ENCODE measurements at places on chromosomes 11 and 22.
A peak's percentile ranks its signal among the peaks of the same experiment; 100 is the strongest.

DNA sequence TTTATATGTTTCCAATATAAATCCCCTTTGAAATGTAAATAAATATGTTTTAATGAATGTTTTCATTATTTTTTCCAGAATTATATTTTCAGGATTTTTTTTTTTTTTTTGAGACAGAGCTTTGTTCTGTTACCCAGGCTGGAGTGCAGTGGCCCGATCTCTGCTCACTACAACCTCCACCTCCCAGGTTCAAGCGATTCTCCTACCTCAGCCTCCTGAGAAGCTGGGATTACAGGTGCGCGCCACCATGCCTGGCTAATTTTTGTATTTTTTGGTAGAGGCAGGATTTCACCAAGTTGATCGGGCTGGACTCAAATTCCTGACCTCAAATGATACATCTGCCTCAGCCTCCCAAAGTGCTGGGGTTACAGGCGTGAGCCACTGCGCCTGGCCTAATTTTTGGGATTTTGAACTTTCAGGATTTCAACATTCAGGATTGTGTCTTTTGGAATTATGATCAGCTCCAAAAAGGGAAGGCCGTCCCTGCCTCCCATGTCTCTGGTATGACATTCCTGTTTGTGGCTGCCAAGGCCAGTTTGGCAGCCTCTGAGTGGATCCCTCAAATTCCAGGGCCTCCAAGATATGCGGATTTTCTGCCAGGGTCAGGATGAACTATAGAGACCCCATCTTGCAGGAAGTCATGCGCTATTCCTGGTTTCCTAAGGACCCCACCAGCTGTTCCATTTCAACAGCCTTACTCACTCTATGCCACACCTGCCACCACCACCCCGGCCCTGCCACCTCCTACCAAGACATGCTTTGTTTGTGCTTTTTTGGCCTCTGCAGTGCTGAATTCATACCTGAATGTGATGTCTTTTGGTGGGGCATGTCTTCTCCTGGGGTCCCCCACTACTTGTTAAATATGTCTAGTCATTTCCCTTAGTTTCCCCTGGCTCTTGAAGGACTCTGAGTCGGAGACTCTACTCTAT, 21.9 kb upstream of the TMPRSS4 start:
- DNase-seq = no peak

DNA sequence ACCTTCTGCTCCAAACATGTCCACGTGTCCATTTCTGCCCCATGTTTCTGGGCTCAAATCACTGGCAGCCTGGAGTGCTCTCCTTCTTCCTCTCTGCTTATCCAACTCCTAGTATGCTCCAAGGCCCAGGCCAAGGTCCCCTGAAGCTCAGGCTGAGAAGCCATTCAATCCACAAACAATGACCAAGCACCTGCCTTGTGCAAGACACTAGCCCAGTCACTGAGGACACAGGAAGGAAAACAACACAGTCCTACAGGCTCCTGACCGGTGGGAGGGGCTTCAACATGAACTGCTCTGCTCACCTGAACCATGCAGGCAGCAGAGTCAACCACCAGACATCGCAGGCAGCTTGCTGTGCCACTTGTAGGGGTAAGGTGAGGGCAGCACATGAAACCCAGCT, 93.6 kb downstream of the RPL27A start:
- DNase-seq = no peak

- DNase-seq = no peak
Measured at GRCh38 chr22:29784451-29785361, 17.5 kb downstream of the UQCR10 start.

- no peak for DNase-seq
Measured at GRCh38 chr11:8008212-8008611, 21.1 kb downstream of the EIF3F start.

DNA sequence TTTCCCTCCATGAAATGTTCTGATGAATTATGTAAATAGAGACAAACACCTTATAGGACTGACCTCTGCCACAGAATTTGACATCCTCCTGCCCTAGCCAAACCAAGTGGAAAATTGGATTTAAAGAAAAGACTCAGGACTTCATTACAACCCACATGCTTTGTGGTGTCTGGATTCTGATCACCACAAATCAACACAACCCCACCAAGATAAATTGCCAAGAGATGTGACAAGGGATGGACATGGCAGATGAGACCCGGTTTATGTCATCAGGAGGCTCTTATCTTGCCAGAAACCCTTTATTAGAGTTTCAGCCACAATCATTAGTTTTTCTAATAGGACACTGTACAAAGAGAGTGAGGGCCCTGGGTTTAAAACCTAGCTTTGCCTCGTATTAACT, 57.9 kb upstream of the SLC6A5 start:
- DNase-seq = no peak

DNA sequence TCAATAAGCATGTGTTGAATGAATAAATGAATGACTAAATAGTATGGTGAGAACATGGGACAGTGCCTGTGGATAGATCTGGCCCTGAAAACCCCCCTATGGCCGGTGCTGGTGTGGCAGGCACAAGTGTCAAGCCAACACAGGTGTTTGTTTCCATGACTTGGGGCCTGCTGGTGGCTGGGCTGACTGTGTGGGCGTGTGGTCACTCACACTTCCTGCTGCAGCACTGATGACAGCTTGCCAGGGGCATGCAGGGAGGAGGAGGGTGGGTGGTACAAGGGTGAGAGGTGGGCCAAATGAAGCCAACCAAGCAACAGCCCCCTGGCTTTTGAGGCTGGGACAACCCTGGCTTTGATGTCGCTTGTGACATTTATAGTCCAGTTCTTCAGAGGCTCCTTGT, 30.3 kb upstream of the ABCC8 start:
- DNase-seq = no peak

DNA sequence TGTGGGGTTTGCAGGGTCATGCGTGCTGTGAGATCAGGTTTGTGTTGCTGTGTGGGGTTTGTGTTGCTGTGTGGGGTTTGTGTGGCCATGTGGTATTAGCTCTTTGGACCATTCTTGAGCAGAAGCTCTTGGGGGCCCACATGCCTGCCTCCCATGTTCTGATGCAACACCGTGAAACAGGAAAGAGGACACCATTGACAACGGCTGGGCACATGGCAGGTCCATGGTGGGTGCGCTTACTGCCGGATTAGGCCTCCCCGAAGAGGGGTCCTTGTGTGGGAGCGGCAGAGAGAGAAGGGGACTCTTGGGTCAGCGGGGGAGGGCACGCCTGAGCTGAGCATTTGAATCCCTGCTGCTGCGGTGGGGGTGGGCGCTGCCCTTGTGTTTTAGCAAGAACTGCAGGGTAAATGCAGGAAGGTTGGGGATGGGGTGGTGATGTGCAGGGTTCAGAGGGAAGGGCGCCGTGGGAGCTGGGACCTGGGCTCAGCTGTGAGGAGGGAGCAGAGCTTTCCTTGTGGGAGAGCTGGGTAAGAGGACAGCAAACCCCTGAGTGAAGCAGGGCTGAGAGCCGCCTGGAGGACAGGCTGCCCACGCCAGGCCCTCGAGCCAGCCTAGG, 361.5 kb downstream of the TBC1D22A start:
- DNase-seq = no peak

DNA sequence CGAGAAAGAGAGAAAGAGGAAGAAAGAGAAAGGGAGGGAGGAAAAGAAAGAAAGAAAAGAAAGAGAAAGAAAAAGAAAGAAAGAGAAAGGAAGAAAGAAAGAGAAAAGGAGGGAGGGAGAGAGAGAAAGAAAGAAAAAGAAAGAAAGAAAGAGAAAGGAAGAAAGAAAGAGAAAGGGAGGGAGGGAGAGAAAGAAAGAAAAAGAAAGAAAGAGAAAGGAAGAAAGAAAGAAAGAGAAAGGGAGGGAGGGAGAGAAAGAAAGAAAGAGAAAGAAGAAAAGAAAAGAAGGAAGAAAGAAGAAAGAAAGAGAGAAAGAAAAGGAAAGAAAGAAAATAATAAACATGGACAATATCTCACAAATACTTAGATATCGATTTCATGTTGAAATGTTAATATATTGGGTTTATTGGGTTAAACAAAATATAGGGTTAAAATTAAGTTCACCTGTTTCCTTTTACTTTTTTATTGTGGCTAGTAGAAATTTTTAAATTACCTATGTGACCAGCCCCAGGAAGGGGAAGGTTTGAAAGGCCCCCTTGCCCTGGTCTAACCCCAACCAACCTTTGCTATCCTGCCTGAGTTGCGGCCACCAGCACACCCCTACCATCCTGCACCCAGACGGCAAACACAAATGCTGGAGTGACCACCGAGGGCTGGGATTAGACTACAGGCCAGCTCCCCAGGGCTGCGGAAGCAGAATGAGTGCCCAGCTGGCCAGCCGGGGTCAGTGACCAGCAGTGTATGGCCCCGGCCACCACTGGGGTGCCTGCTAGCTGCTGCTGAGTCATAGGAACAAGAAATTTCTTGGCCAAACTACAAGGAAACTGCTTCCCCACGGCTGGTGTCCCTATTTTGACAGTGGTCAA, 81.0 kb upstream of the FGF3 start:
- no peak for DNase-seq

DNA sequence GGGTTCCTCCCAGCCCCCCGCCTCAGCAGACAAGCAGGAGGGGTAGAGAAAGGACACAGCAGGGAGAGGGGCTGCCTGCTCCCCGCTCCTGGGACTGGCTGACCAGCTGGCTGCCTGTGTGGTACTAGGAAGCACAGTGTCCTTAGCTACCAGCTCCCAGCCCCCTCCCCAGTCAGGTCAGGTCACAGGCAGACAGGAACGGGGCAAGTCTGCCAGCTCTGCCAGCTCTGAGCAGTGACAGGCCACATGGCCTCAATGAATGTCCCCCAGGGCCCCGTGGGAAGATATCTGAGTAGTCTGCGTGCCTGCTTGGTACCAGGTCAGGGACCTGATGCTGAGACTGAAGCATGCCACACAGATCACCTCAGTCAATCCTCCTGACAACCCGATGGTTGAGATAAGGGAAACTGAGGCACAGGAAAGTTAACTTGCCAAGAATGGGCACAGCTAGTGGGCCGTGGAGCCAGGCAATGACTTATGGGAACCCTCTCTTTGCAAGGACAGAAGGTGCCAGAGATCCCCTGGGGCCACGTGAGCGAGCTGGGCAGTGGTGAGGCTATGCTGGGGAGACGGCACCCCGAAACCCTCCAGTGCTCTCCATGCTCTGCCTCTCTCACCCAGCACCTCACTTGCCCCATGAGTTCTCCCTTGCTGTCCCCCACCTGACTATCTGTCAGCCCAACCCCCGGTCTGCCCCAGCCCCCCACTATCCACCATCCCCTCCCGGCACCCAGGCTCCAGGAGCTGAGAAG, 13.8 kb upstream of the MFNG start:
- DNase-seq = no peak

GRCh38 chr11:134045799-134046635, 22.9 kb upstream of the JAM3 start:
- no peak for DNase-seq

DNA sequence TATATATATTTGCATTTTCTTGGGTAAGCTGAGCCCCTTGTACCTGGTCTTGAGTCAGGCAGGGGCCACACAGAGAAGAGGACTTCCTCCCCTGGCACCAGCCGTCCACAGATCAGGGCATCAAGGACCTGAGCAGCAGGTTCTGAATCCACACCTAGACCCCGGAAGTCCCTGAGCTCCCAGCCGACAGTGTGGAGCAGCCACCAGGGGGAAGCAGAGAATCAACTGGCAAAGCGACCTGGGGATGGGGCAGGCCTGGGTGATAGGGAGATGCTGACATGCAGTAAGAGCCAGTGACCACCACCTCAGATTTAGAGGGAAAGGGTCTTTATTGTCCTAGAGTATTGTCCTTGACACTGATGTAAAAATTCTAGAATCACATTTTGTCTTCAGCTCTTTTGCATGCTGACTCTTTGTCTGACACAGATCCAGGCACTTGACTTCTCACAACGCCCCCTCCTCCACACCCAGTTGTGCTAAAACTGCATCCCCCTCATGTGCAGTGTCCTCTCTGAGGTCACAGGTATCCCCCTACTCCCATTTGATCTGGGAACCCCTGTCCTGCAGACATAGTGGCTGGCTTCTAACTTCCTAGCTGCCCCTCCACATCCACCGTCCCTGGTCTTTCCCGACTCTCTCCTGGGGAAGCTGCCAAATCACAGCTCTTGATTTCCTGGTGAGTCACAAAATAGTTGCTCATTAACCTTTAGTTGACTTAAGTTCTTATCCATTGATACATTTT, 109.3 kb downstream of the GGTLC2 start:
- DNase-seq = peak; percentile 87

- DNase-seq = no peak
Measured at GRCh38 chr11:76600124-76600655, 70.4 kb downstream of the LRRC32 start.

DNA sequence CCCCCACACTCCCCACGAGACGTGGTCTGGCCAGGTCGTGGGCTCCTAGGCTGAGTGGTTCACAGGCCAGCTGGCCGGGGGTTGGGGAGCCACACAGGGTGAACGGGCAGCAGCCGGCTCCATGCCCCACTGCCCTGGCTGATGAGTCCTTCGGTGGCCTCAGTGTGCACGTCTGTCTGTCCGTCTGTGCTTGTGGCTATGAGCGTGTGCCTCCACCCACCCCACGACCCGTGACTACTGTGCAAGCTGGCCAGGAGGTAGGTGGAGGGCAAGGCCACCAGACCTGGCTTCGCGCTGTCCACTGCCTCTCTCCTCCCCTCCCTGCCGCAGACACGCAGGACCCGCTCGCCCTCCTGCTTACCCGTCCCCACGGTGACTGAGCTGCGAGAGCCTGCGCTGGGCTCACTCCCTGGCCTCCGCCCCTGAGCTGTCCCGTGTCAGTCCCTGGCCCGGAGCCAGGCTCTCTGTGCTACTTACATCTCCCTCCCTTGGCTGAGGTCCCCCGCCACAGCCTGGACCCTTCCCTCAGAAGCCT, 14.1 kb downstream of the CSDC2 start:
- DNase-seq = no peak

GRCh38 chr11:111459506-111460270, 52.5 kb downstream of the BTG4 start:
- no peak for DNase-seq

DNA sequence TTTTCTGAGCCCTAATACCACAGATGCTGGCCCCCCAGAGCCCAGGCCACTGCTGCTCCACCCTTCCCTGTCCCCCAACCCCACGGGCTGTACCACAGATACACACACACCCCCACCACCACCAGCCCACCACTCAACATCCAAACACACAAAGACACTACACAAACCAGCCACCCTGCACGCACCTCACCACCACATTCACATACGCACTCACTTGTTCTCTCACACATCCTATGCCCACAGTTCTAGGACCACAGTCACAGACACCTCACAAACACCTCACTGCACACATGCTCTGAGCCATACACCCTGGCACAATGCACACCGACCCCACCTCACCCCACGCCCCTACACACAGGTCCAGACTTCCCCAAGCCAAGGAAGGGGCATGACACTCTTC, 22.5 kb upstream of the OAF start:
- no peak for DNase-seq
